ENCODE measurements at places on chromosomes 1 and 21.
A peak's percentile ranks its signal among the peaks of the same experiment; 100 is the strongest.

- no peak for DNase-seq
Measured at GRCh38 chr1:115596080-115596780, 45.5 kb upstream of the VANGL1 start.

- DNase-seq = no peak
Measured at GRCh38 chr1:155973723-155974122, 4.6 kb downstream of the ARHGEF2 start.

- DNase-seq = no peak
Measured at GRCh38 chr1:77228836-77229235, 9.6 kb upstream of the PIGK start.

GRCh38 chr1:7538849-7539768, 232.0 kb upstream of the VAMP3 start:
- DNase-seq = no peak

GRCh38 chr1:222464841-222465210, 83.1 kb downstream of the HHIPL2 start:
- DNase-seq = peak; percentile 40

- no peak for DNase-seq
Measured at GRCh38 chr1:41474490-41475271, 9.8 kb downstream of the EDN2 start.

- no peak for DNase-seq
Measured at GRCh38 chr1:45922374-45922773, 119.0 kb downstream of the MAST2 start.
